Tibial nerve (tissue), 4 donors: ENCODE measurements at places on chromosomes 1 and 21. TPM values are rescaled to one million over a fixed set of nuclear protein-coding genes. Genes with fewer than 3 reads are reported as not detected.

GRCh38 chr1:198125995-198126735 is 30.6 kb upstream of the NEK7 start:
- no peak overlapping the region for H3K4me3 ChIP-seq
- H3K36me3 ChIP-seq = no peaks in the 10 kb centered on the region
- no peaks in the 10 kb centered on the region for H3K27me3 ChIP-seq
- no peak overlapping the region for H3K27ac ChIP-seq
- no peak for DNase-seq

The SPRR5 gene
- total RNA-seq = not detected

DNA sequence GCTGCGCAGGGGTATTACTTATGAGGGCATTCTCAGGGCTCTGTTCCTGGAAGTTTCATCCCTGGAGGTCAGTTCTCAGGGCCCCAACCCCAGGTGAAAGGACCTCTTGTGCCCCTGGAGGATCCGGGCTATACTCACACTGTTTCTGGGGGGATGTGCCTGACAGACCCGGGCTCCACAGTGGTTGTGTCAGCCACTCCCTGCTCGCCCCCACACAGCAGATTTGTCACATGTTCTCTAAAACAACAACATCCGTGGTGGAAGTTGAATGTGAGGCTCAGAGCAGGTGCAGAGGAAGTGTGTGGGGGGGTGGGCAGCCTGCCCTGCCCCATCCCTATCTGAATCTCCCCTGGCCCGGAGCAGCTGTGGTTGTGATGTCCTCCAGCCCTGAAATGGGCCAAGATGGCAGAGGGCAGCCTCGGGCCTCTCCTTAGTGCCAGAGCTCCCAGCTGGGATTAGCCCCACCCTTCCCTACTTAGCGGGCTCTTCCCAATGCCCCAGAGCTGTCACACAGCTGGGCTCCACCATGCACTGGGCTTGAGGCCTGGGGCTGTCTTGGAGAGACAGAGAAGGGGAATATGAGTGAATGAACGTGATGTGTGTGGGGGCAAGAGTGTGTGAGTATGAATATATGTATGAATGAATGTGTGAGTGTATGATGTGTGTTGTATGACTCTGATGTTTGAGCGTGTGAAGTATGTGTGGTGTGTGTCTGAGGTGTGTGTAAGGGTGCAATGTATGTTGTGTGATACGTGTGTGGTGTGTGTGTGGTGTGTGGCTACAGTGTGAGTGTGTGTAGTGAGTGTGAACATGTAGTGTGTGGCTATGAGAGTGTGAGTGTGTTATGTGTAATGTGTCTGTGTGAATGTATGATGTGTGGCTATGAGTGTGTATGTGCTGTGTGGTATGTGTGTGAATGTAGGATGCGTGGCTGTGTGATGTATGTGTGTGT is 1.5 kb upstream of the FCMR start:
- no peak for DNase-seq
- H3K4me1 ChIP-seq = peaks cover 25% of the 10 kb centered on the region
- H3K27ac ChIP-seq = peak overlapping the region; percentile 53
- H3K36me3 ChIP-seq = no peaks in the 10 kb centered on the region

The TGFB2 gene
- 13.5 TPM for total RNA-seq

The FCRL5 gene
- total RNA-seq = 0.21 TPM

The SPRR2B gene
- total RNA-seq = not detected

The OR2T2 gene
- total RNA-seq = not detected

GRCh38 chr21:44441581-44442265 is 13.6 kb upstream of the LRRC3 start:
- no peak overlapping the region for H3K27ac ChIP-seq
- DNase-seq = no peak
- no peaks in the 10 kb centered on the region for H3K36me3 ChIP-seq
- H3K4me1 ChIP-seq = no peaks in the 10 kb centered on the region
- no peak overlapping the region for H3K4me3 ChIP-seq
- H3K27me3 ChIP-seq = no peaks in the 10 kb centered on the region

The FNDC10 gene
- total RNA-seq = 1.7 TPM

The BRINP3 gene
- 0.20 TPM for total RNA-seq

GRCh38 chr1:198498881-198499280 is 41.6 kb downstream of the ATP6V1G3 start:
- H3K27me3 ChIP-seq = no peaks in the 10 kb centered on the region
- DNase-seq = no peak
- no peak overlapping the region for H3K4me3 ChIP-seq
- H3K27ac ChIP-seq = no peak overlapping the region

DNA sequence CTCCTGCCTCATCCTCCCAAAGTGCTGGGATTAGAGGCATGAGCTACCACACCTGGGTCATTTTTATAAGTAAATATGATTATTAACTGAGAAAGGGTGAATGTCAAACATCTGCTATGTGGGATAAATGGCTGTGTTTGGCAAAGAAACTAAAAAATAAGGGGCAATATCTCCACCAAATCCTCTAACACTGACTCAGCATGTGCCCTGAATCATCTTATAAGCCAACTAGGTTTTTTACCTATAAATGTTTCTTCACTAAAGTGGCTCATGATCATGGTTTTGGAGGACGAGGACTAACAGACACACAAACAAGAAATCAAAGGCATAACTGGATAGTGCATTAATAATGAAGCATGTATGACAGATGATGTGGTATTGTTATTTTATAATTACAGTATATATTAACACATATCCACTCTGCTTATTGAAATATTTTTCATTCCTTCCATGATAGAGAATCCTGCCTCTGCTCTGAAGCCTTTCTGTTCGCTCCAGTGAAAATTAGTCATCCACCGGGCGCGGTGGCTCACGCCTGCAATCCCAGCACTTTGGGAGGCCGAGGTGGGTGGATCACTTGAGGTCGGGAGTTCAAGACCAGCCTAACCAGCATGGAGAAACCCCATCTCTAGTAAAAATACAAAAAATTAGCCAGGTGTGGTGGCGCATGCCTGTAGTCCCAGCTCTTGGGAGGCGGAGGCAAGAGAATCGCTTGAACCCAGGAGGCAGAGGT is 11.7 kb upstream of the ARHGAP29 start:
- no peak overlapping the region for H3K4me3 ChIP-seq
- H3K27me3 ChIP-seq = no peaks in the 10 kb centered on the region
- H3K36me3 ChIP-seq = no peaks in the 10 kb centered on the region
- no peak overlapping the region for H3K27ac ChIP-seq
- peaks cover 13% of the 10 kb centered on the region for H3K4me1 ChIP-seq

GRCh38 chr1:47522935-47523834 is 85.3 kb downstream of the FOXD2 start:
- no peak overlapping the region for H3K27ac ChIP-seq
- H3K36me3 ChIP-seq = no peaks in the 10 kb centered on the region
- H3K4me1 ChIP-seq = peaks cover 16% of the 10 kb centered on the region
- no peak overlapping the region for H3K4me3 ChIP-seq
- no peaks in the 10 kb centered on the region for H3K27me3 ChIP-seq
- no peak for DNase-seq
